ENCODE measurements at places on chromosomes 16 and 17. TPM values are rescaled to one million over a fixed set of nuclear protein-coding genes. Genes with fewer than 3 reads are reported as not detected.

The OR4D2 gene
- not detected for total RNA-seq

DNA sequence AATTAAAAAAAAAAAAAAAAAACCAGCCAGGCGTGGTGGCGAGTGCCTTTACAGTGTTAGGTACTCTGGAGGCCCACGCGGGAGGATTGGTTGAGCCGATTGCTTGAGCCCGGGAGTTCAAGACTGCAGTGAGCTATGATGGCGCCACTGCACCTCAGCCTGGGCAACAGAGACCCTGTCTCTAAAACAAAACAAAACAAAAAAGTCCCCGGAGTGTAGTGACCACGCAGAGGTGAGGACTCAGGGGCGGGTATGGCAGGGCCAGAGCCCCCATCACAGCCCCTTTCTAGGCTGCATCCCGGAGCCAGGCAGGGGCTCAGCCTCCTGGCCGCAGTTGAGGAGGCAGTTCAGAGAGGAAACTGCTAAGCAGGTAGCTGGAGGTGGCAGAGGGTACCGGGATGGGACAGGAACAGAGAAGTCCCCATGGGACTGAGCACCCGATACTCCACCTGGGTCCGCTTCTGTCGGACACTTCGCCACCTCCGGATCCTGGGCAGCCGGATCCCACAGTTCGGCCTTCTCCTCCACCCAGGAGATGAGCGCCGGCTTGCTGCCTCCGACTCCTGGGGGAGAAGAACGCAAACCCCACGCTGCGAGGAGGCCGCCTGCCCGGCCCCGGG is 800 bp downstream of the ZNF747 start:
- H3K4me1 ChIP-seq, result peaks cover 21% of the 10 kb centered on the region
- peak overlapping the region; percentile 68 for H3K4me3 ChIP-seq
- H3K27me3 ChIP-seq, result no peaks in the 10 kb centered on the region
- H3K27ac ChIP-seq, result peak overlapping the region; percentile 67
- H3K36me3 ChIP-seq, result no peaks in the 10 kb centered on the region

The CD300E gene
- not detected for total RNA-seq

DNA sequence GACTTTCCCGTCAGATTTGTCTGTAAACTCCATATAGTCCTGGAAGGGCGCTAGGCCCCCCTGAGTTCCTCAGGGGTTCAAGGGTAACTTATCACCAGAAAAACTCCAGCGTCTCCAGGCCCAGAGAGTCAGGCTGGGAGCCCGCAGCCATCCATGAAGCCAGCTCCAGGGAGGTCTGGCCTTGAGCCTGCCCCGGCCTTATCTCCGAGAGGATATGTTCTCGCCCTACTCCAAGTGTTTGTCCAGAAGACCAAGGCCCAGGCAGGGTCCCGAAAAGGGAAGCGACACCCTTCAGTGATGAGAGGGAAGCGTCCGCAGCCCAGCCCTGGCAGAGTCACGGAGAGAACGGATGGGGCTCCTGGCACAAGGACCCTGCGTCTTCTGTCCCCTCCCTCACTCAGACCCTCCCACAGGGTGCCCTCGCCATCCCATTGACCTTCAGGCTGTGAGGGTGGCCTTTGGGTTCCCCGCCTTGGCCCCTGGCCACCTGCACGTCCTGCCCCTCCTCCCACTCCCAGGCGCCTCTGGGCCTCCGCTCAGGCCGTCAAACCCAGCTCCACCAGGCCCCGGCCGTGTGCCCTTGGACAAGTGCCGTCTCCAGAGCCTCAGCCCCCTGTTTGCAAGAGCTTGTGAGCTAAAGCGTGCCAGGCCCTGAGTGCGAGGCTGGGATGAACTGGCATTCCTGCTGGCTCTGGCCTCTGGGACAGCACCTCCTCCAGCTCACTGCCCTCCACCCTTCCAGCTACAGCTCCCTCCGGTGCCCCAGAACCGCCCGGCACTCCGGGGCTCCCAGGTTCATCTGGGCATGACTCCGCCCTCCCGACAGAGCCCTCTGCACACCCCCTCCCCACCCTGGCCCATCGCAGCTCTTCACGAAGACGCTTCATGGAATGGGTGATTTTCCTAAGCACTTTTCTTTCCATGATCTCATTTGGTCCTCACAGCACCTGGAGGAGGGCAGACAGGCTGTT is 83.4 kb downstream of the ZDHHC7 start:
- H3K4me1 ChIP-seq, result peaks cover 1% of the 10 kb centered on the region
- no peaks in the 10 kb centered on the region for H3K36me3 ChIP-seq
- no peak for DNase-seq
- H3K27me3 ChIP-seq, result no peaks in the 10 kb centered on the region
- H3K4me3 ChIP-seq, result no peak overlapping the region

The TSEN54 gene
- 16.5 TPM for total RNA-seq

DNA sequence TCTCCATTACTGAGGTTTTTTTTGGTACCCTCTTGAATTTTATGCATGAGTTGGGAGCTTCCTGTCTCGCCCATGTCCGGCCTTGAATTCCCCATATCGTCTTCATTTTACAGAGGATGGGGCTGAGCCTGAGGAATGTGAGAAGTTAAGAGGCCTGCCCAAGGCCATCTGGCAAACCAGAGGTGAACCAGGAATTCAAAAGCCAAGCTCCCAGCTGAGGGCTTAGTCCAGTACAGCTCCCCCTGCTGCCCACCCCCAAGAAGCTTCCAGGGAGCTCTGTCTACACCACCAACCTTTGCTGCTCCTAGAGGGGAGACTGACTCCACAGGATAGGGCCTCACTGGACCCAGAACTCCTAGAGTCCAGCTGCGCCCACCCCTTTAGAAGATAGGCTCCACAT is 20.7 kb upstream of the C16orf78 start:
- no peaks in the 10 kb centered on the region for H3K36me3 ChIP-seq
- H3K4me3 ChIP-seq, result no peak overlapping the region
- no peaks in the 10 kb centered on the region for H3K4me1 ChIP-seq
- DNase-seq, result no peak
- H3K27ac ChIP-seq, result no peak overlapping the region

GRCh38 chr16:86877835-86878234 is 299.5 kb downstream of the FOXL1 start:
- no peak overlapping the region for H3K4me3 ChIP-seq
- H3K36me3 ChIP-seq, result no peaks in the 10 kb centered on the region
- no peak overlapping the region for H3K27ac ChIP-seq

DNA sequence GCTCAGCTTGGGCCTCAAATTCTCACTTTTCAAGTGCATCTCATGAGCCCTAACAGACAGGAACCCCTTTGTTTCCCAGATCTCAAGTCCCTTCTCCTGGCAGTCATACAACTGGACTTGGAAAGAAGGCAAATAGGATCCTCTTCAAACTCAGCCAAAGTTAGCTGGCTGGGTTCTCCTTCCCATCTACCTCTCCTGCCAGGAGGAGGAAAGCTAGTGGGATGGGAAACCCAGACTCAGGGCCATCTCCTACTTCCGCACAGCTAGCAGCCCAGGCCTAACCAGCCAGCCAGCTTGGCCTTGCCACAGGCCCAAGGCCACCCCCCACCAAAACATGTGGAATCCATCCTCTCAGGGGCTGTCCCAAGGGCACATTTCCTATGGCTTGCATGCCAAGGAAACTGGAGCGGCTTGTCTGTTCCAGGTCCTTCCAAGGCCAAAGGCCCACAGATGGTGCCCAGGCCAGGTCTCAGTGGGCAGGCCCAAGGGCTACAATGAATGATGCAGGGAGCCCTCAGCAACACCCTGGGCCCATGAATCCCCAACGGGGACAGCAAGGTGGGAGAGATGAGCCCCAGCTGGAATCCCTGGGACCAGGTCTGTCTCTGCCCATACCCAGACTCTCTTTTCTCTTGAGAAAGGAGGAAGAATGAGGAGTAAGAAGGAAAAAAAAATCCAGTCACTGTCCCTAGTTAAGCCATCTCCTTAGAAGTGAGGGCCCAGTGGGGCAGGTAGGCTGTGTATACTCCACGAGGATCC is 1.7 kb downstream of the SMARCD2 start:
- H3K27me3 ChIP-seq, result no peaks in the 10 kb centered on the region
- H3K4me1 ChIP-seq, result peaks cover 14% of the 10 kb centered on the region
- peaks cover 5% of the 10 kb centered on the region for H3K36me3 ChIP-seq
- no peak overlapping the region for H3K27ac ChIP-seq
- no peak for DNase-seq

GRCh38 chr17:13671771-13672170 is 70.0 kb upstream of the HS3ST3A1 start:
- H3K27ac ChIP-seq, result no peak overlapping the region
- H3K27me3 ChIP-seq, result no peaks in the 10 kb centered on the region
- peak; percentile 66 for DNase-seq
- H3K36me3 ChIP-seq, result no peaks in the 10 kb centered on the region

DNA sequence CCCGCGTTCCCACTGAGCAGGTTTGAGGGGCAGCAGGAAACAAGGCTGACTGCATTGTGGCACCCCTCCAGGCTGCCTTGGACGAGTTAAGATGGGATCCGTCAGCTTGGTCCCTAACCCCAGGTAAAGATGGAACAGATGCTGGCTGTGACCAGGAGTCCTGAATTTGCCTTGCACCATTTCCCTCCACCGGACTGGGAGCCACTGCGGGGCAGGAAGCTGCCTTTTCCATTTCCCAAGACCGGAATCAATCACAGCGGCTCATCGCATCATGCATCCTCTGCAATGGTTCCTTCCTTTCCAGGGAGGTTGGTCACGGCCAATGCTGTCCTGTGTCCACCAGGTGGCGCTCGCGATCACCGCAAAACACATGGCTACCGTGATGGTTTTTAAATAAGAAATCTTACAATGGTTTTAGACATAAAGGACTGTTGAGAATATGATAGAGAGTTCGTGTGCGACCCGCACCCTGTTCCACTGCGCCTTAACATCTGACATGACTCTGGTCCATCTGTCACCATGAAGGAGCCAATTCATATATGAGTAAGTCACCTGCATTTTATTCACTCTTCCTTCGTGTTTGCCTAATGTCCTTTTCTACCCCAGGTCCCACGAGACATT is 6.8 kb upstream of the MEAK7 start:
- no peaks in the 10 kb centered on the region for H3K27me3 ChIP-seq
- peak; percentile 53 for DNase-seq
- no peak overlapping the region for H3K4me3 ChIP-seq
- H3K4me1 ChIP-seq, result peaks cover 22% of the 10 kb centered on the region
- no peak overlapping the region for H3K27ac ChIP-seq

GRCh38 chr16:50272687-50273381 is 6.5 kb downstream of the ADCY7 start:
- H3K36me3 ChIP-seq, result no peaks in the 10 kb centered on the region
- no peak for DNase-seq
- no peak overlapping the region for H3K27ac ChIP-seq
- no peaks in the 10 kb centered on the region for H3K4me1 ChIP-seq
- no peaks in the 10 kb centered on the region for H3K27me3 ChIP-seq
- no peak overlapping the region for H3K4me3 ChIP-seq

DNA sequence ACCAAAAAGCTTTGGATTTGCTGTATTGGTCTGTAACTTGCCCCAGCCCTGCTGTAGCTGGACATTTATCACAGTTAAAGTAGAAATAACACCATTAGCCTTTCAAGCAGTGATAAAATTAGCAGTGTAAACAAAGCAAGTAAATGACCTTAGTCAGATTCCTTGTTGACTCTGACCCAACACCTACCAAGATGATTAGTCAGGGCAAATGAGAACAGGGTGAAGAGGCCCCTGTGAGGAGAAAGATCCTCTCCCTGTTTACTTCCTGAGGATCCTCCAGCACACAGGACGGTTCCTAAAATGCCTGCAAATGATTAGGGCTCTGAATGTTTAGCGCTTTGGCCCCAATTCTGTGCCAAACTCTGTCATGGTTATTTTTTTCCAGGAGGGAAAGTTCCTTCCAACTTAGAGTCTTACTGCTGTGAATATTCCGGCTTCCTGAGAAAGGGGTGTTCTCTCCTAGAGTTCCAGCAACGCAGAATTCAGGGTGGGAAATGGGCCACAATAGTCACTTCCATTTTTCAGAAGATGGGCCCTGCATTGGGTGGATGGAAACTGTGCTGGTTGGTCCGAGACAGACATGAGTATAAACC is 259.0 kb upstream of the MYOCD start:
- peaks cover 20% of the 10 kb centered on the region for H3K4me1 ChIP-seq
- H3K27me3 ChIP-seq, result no peaks in the 10 kb centered on the region
- no peak overlapping the region for H3K27ac ChIP-seq
- peak; percentile 4 for DNase-seq
- H3K36me3 ChIP-seq, result no peaks in the 10 kb centered on the region

DNA sequence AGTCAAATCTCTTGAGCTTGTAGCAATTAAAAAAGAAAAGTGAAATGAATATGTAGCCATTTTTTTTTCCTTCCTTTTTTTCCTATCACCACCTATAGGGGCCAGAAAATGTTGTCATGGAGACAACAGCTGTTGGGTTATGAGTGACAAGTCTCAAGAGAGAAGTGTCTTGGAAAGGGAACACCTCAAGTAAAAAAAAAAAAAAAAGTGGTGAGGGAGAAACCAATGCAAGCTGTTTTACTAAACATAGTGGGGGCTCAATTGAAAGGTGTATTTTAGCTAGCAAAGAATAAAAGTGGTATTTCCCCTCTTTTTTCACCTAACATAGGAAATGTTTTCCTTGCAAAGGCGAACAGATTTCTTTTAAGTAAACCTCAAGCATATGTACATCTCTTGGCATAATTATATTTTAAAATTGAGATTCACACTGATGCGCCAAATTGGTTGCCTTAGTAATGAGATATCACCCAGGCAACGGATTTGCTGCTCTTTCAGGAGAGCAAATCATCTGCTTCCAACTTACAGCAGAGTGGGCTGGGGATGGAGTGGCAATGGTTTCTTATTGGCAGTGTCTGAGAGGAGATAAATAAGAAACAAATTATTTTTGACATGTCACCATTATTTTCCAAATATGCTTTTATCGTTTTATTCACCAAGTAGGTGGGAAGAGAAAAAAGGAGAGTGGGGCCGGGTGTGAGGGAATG is 183.6 kb downstream of the MYO1D start:
- H3K27ac ChIP-seq, result no peak overlapping the region
- no peak overlapping the region for H3K4me3 ChIP-seq
- H3K36me3 ChIP-seq, result no peaks in the 10 kb centered on the region
- no peak for DNase-seq
- no peaks in the 10 kb centered on the region for H3K27me3 ChIP-seq

DNA sequence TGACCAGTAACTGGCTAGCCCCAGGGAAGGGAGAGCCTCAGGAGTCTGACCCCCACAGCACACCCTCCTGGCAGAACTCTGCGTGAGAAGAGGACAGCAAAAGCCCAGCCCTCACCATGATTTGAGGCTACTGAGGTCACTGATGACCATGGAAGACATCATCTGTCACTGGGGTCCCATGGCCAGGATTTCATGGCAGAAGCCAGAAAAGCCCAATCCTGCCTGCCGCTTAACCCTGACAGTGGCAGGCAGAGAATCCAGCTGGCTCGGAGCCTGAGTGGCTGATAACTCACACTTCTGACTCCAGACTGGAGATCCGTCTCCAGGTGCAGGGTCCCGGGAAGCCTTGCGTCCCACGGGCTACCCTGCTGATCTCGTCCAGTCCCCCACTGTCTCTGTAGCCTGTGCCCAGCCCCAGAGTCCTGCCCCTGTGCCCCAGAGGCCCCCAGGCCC is 17.5 kb downstream of the GRIN2C start:
- H3K4me3 ChIP-seq, result no peak overlapping the region
- peaks cover 14% of the 10 kb centered on the region for H3K4me1 ChIP-seq
- no peak for DNase-seq
- H3K36me3 ChIP-seq, result no peaks in the 10 kb centered on the region

GRCh38 chr16:66474750-66475199 is 47.7 kb downstream of the BEAN1 start:
- peaks cover 7% of the 10 kb centered on the region for H3K27me3 ChIP-seq
- no peak overlapping the region for H3K4me3 ChIP-seq
- no peak for DNase-seq
- H3K4me1 ChIP-seq, result no peaks in the 10 kb centered on the region

- H3K4me3 ChIP-seq, result no peak overlapping the region
- H3K27ac ChIP-seq, result no peak overlapping the region
- no peak for DNase-seq
- no peaks in the 10 kb centered on the region for H3K27me3 ChIP-seq
These were observed 6.0 kb downstream of the CAPNS2 start for GRCh38 chr16:55572439-55572838.

The LYZL6 gene
- not detected for total RNA-seq

The ATAD5 gene
- total RNA-seq, result 2.2 TPM

The VMO1 gene
- total RNA-seq, result not detected
